Activated CD4-positive, CD25-positive, alpha-beta regulatory T cell treated with anti-CD3 and anti-CD28 coated beads, Interleukin-2, amount 50 U/mL, for 24 hours (primary cell): ENCODE measurements at places on chromosomes 5 and 9.
A peak's percentile ranks its signal among the peaks of the same experiment; 100 is the strongest.

DNA sequence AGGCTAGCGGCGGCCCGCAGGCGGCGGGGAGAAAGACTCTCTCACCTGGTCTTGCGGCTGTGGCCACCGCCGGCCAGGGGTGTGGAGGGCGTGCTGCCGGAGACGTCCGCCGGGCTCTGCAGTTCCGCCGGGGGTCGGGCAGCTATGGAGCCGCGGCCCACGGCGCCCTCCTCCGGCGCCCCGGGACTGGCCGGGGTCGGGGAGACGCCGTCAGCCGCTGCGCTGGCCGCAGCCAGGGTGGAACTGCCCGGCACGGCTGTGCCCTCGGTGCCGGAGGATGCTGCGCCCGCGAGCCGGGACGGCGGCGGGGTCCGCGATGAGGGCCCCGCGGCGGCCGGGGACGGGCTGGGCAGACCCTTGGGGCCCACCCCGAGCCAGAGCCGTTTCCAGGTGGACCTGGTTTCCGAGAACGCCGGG, 253 bp downstream of the SLC12A2 start:
- peak; percentile 8 for ATAC-seq

DNA sequence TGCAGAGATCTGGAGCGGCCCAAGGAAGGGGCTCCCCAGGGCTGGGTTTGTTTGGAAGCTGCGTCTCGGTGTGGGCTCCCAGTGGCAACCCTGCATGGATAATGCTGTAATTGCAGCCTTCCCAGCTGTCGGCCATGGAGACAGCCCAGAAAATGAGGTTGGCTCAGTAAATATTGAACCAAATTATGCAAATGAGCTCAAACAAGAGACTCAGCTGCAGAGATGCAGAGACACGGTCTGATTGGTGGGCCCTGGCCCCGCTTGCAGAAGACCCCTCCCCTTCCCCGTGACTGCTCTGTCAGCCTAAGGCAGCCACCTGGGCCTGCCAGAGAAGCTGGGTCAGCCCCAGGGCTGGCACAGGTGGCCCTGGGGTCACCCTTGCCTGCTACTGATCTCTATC, 75.9 kb downstream of the RAD23B start:
- ATAC-seq = no peak

- no peak for ATAC-seq
Measured at GRCh38 chr9:119334745-119335144, 34.5 kb downstream of the BRINP1 start.

DNA sequence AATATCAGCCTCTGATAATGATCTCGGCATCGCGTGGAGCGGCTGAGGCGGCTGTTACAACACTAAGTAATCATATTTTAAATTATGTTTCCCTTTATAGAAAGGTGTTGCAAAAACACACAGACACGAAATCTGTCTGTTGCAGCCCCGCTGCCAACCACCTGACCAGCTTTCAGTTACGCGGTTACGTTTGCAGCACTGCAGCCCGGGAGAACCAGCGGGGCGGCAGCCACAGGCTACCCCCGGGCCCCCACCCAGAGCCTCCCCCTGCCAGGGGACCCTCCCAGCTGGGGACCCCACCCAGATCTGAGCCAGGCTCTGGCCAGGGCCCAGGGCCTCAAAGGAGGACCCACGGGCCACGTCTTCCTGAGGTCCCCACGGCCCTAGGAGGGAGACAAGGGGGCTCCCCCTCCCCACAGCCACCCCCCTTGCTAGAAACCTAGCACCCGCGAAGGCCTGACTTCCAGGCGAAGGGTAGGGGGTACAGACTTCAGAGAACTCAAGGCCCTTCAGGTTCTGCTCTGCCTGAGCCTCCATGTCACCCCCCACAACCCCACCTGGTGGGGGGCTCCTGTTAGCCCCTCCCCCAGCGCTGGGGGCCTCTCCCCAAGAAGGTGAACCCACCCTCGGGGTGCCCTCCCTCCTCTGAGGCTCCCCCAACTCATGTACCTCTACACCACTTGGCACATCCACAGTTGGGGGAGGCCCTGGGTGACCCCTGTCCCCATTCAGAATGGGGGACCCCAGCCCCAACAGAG, 6.0 kb downstream of the NACC2 start:
- ATAC-seq = no peak

DNA sequence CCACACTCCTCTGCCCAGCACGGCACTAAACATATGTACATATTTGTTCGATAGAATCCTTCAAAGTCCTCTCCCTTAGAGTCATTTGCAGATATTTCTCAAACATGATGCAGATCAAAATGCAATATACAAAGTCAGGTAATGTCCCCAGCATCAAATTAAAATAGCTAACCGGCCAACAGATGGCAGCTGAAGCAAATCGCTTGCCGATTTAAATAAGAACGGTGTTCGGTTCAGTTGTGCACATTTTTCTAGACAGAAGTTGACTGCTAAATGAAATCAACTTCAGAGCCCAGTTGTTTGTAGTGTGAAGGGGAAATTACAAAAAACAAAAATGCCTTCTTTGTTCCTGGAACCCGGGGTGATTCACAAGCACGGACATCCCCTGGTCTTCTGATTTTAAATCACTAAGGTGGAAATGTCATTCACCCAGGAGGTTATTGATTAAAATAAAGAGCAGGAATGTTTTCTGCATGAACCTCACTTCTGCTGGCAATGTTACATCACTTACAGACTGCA, 219.2 kb downstream of the EBF1 start:
- ATAC-seq = no peak
